ENCODE measurements at places on chromosomes 16 and 17.
A peak's percentile ranks its signal among the peaks of the same experiment; 100 is the strongest.

- no peak for DNase-seq
Observed at GRCh38 chr16:66693149-66693548, 3.4 kb downstream of the CMTM4 start.

- no peak for DNase-seq
Observed at GRCh38 chr17:55453839-55454557, 32.4 kb upstream of the MMD start.

DNA sequence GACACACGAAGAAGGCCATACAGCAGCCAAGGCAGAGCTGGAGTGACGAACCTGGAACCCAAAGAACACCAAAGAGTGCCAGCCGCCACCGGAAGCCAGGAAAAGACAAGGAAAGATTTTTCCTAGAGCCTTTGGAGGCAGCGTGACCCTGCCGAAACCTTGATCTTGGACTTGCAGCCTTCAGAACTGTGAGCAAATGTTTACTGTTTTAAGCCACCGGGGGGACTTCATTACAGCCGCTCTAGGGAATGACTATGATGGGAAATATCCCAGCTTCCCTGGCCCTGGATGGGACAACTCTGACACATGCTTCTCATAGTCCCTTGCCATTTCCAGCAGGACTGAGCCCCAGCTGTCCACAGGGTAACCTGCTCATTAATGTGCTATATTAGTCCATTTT lies 270.6 kb downstream of the HAPSTR1 start:
- no peak for DNase-seq

DNA sequence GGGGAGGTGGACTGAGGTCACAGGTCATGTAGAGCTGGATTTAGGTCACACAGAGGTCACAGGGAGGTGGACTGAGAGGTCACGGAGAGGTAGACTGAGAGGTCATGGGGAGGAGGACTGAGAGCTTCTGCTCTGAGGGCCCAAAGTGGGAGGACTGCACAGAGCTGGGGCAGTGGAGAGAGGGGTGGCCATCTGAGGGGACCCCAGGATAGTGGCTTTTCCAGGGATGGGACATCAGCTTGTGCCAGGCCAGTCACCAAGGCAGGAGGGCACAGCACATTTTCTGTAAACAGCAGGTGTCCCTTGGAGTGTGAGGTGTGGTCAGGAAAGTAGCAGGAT lies 26.1 kb upstream of the JPT2 start:
- DNase-seq = no peak

DNA sequence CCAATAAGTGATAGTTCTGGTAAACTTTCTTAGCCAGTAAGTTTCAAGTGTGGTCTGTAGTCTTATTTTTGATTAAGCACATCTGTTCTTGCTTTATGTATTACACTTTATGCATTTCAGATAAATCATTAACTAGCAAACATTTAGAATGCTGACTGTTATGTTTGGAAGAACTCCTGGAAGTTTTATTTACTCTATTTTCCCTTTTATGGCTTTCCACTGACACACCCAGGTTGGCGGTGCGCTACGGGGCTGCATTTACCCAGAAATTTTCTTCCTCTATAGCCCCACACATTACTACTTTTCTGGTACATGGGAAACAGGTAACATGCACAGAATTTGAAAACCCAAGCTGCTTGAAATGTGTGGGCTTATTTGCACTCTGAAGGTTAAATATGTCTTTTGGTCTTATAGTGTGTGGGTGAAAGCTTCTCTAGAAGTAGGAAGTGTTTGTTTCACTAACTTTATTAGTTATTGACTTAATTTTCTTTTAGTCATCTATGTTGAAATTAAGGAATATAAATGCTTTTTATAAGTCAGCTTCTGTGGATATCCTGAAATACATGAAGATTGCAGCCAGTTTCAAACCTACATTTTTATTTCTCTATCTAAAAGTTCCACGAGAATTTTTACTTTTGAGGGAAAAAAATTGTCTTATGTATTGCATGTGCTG lies 203.7 kb downstream of the PHKB start:
- no peak for DNase-seq

DNA sequence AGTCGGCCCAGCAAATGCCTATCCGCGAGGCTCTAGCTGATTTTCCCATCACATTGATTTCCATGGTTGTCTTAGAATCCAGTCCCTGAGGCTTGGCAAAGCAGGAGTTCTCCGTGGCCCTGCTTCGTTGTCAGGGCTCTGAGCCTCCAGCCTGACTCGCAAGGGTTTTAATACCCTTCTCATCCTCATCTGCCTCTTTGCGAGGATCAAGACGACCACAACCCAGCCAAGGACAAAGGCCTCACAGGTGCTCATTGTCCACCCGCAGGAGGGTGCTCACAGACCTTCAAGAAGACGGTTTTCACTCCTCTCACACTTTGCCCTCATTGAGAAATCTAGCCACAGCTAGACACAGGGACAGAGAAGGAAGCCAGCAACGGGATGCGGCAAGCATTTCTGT lies 610.8 kb downstream of the KCNJ18 start:
- DNase-seq = no peak

GRCh38 chr17:5133311-5133710 lies 17.5 kb downstream of the USP6 start:
- no peak for DNase-seq

DNA sequence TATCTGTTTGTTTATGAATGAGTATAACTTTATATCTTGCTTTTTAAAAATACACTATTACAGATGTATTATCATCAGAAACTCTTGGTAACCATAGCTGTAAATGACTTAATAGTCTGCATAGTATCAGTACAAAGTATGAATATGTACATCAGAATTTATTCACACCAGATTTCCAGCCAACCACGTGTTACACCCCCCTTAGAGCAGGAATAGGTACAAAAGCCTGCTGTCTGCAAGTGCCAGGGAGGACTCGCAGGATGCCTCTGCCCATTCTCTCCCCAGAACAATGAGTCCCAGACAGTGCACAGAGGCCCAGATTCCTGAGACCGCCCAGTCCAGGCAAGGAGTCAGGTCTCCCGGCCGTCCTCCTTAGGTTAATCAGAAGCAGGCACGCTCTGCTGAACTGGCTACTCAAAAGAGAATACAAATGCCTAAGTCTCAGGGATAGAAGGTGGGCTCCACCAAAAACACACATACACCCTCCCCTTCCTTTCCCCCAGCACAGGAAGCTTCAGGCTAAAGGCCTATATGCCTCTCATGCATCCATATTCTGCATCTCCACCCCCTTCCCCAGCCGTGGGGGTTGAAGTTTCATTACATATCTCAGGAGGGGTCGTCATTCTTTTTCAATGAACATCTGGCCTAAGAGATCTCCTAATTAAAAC lies 159.1 kb upstream of the CDH11 start:
- DNase-seq = no peak

GRCh38 chr16:79593074-79593531 lies 7.4 kb downstream of the MAF start:
- DNase-seq = no peak

GRCh38 chr16:49822649-49823370 lies 33.1 kb downstream of the ZNF423 start:
- DNase-seq = no peak

GRCh38 chr16:66575060-66575459 lies 4.2 kb upstream of the CMTM2 start:
- DNase-seq = no peak

DNA sequence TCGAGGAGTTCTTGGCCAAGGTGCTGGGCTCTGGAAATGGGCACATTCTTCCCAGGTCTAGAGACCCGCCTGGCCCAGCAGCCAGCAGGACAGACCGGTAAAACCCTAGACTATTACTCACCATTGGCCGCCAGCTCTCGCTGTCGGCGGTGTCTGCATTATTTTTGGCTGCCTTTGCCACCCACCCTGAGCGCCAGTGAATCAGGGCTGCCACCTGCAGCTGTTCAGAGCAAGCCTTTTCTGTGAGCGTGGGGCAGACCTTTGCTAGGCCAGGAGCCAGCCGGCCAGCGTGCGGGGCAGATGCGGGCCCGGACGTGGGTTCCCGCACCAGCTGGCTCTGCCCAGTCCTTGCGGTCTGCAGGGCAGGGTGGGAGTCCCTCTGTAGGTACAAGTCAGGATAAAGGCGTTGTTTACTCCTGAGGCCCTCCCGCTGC lies 15.8 kb upstream of the CLEC18A start:
- no peak for DNase-seq

GRCh38 chr16:30028438-30029076 lies 2.5 kb downstream of the TLCD3B start:
- peak; percentile 28 for DNase-seq

GRCh38 chr16:8047736-8048135 lies 542.6 kb downstream of the TMEM114 start:
- no peak for DNase-seq

DNA sequence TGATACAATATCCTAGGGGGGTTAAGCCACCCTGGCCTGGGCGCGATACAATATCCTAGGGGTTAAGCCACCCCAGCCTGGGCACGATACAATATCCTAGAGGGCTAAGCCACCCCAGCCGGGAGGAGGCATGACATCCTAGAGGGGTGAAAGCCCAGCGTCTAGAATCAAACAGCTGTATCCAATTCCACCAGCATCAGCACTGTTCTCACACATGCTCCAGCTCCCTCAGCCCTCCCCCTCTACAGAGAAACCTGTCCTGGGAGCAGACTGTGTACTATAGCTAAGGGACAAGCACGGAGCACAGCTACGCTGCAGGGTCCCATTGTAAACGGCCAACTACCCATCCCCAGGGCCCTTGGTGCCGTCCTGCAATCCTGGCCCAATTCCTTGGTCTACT lies 6.2 kb downstream of the GINS2 start:
- DNase-seq = no peak

- peak; percentile 33 for DNase-seq
Observed at GRCh38 chr17:46979147-46979863, at the start of gene RPRML. TSS of gene RPRML (minus strand) at chr17:46979253. CDS start at chr17:46979007, 246 bp downstream.

- no peak for DNase-seq
Observed at GRCh38 chr17:11251561-11252107, 10.6 kb downstream of the SHISA6 start.

DNA sequence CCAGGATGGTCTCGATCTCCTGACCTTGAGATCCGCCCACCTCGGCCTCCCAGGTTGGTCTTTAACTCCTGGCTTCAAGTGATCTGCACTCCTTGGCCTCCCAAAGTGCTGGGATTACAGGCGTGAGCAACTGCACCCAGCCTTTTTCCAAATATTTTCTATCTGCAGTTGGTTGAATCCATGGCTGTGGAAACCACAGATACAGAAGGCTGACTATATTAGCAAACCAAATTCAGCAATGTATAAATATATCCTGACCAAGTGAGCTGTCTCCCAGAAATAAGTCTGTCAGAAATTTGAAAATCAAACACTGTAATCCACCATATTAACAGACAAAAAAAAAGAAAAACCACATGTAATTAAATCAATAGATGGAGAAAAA lies 9.6 kb downstream of the CFDP1 start:
- no peak for DNase-seq

DNA sequence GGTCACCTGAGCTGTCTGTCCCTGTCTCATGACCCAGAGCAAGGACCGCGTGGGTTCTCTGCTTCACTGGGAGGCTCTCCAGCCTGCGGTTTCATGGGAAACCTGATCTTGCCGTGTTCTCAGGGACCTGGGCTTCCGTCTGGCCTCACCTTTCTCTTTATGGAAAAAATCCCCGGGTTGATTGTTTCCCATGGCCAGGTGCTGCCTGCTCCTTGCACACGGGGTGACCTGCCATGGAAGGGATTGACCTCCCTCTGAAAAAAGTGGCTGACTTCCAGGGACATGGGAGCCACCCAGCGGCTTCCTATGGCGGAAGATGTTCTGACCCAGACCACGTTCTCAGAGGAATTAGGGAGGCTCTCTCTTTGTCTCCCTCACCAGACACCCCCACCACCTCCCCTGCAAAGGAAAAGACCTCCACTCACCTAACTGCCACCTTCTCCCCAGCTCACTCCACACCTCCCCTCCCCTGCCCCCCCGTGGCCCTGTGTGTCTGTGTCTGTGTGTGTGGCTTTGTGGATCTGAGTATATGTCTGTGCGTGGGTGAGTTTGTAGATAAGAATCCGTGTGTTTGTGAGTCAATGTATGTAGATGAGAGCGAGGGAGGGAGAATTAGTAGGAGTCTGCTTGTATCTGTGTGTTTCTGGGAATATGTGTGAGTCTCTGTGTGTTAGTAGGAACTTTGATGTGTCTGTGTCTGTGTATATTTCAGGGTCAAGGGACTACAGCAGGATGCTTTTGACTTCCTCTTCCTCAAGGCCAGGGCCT lies 154.6 kb downstream of the NTN1 start:
- DNase-seq = no peak

GRCh38 chr16:78147911-78148401 lies 48.5 kb downstream of the WWOX start:
- DNase-seq = no peak

DNA sequence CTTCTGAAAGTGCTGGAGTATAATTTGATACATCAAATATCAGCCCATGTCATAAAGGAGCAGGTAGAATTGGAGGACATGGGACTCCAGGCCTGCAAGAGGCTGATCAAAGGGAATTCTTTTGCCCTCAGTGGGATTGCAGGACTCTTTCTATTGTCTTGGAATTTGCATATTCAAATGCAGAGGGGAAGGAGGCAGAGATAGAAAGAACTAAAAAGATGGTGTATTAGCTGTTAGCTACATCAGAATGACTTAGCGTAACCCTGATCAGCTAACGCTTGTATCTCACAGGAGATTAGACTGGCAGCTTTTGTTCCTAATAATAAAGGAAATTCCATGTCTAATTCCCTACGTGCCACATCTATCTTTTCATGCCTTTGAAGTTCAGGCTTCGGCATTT lies 1014.7 kb upstream of the RBFOX1 start:
- DNase-seq = no peak

- DNase-seq = no peak
Observed at GRCh38 chr17:77555741-77556291, 402.7 kb upstream of the TNRC6C start.

DNA sequence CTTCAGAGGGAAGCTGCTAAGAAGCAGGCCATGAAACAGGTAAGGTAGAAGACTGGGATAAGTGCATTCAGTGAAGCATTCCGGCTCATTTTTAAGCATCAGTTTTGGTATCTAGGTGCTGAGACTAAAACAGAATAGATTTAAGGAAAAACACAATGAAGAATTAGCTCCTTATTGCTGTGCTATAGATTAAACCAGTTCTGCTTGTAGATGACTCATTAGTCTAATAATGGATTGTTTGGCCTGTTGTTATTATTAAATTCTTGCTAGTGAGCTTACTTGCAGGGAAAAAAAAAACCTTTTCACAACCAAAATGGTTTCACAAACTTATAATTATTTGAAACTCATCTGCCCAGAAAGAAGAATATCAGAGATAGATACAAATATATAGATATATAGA lies 55.9 kb downstream of the NSRP1 start:
- DNase-seq = no peak

DNA sequence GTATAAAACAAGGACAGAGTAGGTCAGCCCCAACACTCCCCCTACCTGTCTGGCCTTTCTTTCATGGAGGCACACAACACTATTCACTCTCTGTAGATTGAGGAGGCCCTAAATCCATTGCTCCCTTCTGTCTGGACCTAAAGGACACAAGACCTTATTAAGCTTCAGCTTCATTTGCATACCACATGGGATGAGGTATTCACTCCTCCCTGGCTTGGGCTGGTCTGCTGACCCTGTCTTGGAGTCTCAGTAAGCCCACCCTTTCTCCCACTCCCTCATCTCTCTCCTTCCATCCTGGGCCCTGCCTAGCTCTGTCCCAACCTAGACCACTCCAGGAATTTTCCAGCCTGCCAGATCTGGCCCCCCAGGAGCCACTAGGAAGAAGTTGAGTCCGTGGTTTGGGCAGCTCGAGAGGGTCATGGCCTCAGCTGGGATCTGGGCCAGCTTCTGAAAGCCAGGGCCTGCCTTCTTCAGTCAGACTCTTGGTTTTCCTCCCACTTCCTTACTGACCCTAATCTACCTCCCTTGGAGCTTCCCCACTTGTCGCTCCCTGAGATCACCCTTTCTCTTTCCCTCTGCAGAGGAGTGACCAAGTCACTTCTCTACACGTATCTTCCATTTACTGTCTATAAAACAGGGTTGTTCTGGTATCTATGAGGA lies 6.5 kb upstream of the LLGL1 start:
- DNase-seq = no peak
